ENCODE measurements at places on chromosomes 7 and 10.

DNA sequence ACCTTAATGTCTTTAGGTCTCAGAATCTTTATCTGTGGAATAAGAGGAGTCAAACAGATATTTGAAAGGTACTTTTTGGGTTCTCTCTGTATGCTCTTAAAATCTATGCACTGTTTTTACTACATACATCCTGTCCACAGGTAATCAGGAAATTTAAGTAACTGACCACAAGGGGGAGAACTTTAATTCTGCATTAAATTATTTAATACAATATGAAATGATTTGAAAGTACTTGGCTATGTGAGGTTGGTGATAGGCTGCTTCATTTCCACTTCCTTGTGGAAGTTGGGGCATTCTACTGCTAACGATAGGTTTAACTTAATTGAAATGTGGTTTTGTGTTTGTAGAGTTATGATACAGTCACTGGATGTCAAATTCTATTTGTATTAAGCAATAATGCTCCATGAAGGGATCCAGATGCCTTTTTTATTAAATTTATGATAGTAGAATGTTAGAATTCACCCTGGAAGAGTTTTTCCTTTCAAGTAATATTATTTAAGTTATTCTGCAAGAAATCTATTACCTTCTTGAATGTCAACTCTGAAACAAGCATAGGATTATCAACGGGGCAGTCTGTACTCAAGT, 6.0 kb downstream of the TEX47 start:
- DNase-seq, result peak; percentile 4

DNA sequence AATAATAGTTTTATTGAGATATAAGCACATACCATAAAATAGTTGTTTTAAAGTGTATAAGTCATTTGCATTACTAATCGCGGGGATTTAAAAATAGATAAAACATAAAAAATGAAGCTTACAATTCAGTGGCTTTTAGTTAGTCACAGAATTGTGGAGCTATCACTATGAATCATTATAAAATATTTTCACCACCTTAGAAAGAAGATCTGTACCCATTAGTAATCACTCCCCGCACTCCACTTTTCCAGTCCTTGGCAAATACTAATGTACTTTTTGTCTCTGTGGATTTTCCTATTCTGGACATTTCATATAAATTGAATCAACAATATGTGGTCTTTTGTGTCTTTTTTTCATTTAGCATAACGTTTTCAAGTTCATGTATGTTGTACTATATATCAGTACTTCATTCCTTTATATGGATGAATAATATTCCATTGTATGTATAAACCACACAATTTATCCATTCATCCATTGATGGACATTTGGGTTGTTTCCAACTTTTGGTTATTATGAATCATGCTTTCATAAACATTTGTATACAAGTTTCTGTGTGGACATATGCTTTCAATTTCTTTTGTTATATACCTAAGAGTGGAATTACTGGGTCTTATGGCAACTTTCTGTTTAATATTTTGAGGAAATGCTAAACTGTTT, 162.5 kb downstream of the MAGI2 start:
- DNase-seq, result no peak

GRCh38 chr10:44198096-44198779, 186.7 kb downstream of the CXCL12 start:
- DNase-seq, result no peak

- DNase-seq, result no peak
Measured at GRCh38 chr10:63917363-63917762, 396.2 kb downstream of the REEP3 start.

GRCh38 chr10:62689712-62690111, 114.8 kb upstream of the ADO start:
- DNase-seq, result peak; percentile 43

- no peak for DNase-seq
Measured at GRCh38 chr7:50626286-50626685, 61.1 kb upstream of the DDC start.

- no peak for DNase-seq
Measured at GRCh38 chr10:27584302-27584701, 80.2 kb downstream of the RAB18 start.

DNA sequence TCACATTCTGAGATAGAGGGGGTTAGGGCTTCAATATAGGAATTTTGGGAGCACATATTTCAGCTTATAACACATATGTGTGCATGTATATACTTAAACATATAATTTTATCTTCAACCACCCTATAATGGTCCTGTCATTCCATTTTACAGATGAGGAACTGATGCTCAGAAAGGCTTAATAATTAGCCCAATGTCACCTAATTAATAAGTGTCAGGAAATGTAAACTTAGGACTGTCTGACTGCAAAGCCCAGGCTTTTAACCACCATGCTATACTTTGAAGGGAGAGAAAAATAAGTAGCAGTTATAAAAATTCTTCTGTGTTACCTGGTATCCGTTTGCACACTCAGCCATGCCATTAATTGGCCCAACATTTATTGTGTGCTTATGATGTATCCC, 172.6 kb downstream of the SKIDA1 start:
- no peak for DNase-seq

- DNase-seq, result no peak
Measured at GRCh38 chr10:43227911-43228782, 38.7 kb downstream of the RASGEF1A start.

GRCh38 chr7:43856996-43857395, 12.3 kb downstream of the MRPS24 start:
- DNase-seq, result no peak

All from CD4-positive, alpha-beta T cell treated with Interleukin-2 at 100 ng/mL for 4 hours (primary cell).